ENCODE measurements at places on chromosomes 1 and 21.

DNA sequence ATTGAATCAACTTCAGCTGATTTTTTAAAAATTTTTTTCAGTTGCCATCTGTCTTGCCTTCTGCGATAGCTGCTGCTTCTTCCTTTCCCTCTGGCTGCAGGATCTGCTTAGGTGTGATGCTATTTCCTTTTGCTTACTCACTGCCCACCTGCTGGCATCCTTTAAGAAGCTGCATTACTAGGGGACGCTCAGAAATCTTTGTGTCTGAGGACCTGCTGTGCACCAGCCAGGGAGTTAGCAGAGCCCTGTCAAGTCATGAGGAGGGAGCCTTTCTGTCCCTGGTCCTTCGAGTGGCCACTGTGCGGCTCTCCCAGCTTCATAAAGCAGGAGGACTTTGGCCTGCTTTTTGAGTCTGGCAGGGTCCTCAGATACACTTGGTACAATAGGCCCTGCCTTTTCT is 327.8 kb downstream of the USH2A start:
- no peak for DNase-seq

DNA sequence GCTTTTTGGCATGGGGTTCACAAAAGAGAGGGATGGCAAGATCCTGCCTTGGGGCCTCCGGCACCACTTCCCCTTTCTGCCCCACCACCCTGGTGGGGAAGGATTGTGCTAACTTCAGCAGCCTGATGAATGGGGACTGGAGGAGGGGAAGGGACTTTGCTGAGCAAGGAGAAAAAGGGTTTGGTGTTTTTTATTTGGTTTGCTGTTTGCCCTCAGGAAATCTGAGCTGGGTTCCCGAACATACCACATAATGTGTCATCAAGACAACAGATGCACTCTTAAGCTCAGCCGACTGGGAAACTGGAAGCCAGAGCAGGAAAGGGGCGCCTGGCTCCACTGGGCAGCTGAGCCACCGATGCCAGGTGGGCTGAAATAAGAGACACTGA is 19.8 kb downstream of the OLFML2B start:
- no peak for DNase-seq

GRCh38 chr1:89908672-89909436 is 86.1 kb upstream of the ZNF326 start:
- DNase-seq: no peak

GRCh38 chr1:66351478-66351877 is 182.5 kb upstream of the SGIP1 start:
- DNase-seq: no peak

DNA sequence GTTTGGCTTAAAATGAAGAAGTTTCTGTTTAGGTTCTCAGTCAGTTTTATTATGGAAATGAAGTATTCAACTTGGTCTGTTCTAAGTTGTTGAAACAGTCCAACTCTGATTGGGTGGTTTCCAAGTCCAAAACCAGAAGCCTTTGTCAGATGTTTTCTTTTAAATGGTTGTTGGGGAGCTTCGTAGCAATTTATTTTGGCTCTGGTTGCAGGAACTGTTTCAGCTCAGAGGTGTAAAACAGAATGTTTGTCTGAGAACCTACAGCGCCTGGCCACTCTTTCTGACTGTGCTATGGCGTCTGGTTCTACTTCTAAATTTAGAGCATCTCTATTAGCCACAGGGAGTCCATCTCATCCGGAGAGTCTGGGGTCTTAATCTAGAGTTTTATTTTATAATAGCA is 582.6 kb upstream of the TMPRSS15 start:
- no peak for DNase-seq

- DNase-seq: no peak
These were observed 7.6 kb downstream of the GPA33 start for GRCh38 chr1:167082511-167083027.

- no peak for DNase-seq
These were observed 5.6 kb downstream of the HYI start for GRCh38 chr1:43447891-43448708.

DNA sequence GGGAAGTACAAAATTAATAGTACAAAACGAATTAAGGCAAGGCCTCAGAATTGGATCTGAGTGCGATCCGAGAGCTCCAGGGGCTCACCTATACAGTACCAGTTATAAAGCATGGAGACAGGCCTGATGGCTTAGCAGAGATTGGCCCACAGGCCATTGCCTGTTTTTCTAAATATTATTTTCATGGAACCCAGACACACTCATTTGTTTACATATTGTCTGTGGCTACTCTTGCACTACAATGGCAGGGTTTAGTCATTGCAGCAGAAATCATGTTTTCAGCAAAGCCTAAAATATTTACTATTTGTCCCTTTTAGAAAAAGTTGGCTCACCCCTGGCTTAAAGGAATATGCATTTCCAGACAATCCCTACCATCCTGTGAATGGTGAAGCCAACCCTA is 578.9 kb downstream of the PLPP3 start:
- no peak for DNase-seq

- no peak for DNase-seq
These were observed 24.9 kb downstream of the ZBTB40 start for GRCh38 chr1:22476566-22476965.

DNA sequence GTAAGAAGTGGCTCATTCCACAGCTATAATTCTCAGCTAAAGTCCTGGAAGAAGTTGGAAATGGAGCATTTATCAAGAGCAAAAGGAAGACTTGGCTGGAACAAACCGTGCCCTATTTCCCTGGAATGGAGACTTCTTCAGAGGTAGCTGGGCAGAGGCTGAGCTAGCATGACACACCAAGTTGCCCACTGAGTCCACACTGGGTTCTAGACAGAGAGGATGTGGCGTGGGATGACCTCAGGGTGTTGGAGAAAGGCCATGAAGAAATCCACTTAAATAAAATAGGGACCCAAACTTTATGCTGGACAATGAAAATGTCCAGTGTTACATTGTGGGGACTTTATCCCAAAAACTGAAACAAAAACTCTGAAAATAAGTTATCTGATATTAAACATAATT is 116.2 kb downstream of the KCNJ6 start:
- DNase-seq: no peak

- DNase-seq: no peak
These were observed 36.5 kb downstream of the NCF2 start for GRCh38 chr1:183553764-183554163.

DNA sequence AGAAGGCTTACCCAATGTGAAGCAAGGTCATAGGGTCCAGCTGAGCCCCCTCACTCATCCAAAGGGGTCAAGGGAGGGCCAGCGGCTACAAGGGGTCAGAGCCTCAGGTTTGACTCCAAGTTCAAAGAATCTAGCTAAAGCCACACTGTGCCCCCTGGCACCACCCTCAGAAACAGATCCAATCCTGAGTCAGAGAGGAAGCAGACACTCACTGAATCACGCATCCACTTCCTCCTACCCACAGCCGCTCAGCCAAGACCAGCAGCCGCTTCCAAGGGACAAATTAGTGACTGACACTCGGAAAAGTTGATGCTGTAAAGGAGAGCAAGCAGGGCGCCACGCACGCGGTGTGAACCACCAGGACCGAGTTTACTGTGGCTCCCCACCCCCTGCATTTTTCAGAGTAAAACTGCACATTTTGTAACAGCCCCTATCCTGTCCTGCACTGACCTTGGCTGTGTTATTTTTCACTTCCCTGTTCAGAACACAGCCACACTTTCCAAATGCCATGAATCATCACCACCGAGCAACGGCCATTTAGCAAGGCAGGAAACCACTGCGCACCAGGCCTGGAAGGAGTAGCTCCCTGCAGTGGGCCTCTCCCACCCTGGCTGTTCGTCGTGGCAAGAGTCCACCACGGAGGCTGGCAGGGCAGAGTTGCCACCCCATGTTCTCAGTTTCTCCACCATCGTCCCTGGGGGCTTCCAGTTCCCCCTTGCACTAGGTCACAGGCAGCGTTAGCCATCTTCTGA is 147.8 kb downstream of the TOMM20 start:
- DNase-seq: peak; percentile 43

DNA sequence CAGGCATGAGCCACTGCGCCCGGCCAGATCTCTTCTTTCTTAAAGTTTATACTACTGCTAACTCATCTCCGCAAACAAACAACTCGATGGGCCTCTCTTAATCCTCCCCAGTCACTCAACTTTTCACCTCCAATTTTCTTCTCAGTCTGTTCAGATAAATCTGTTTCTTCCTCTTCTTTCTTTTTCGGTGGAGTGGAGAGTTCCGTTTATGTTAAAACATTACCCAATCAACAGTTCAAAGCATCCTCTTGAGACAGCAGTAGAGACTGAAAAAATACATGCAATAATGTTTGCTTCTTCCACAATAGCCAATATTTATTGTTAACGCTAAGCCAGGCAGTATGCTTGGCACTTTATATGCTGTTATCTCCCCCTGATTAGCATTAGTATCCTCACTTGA is 1.4 kb upstream of the ANKRD13C start:
- no peak for DNase-seq

DNA sequence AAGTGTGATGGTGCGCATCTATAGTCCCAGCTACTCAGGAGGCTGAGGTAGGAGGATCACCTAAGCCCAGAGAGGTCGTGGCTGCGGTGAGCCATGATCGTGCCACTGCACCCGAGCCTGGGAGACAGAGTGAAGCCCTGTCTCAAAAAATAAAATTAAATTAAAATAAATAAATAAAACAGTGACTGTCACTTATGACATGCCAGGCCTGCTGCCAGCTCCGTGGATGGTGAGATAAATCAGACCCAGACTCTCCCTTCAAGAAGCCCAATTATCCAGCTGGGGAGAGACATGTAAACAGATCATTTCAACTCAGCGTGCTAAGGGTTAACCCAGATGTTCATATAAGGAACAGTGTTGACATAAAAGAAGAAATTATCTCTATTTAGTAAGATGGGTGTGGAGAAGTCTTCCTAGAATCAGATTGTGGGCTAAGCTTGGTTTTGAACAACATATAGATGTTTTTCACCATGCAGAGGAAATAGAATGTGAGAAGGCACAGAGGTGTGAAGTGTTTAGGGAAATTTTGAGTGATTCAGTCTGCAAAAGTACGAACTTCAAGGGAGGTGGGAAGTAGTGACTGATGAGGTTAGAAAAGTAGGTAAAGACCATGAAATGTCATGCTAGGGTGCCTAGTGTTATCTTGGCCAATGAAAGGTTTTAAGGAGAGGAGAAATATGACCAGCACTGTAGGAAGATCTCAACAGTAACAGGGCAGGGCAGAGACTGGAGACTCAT is 18.3 kb downstream of the YARS1 start:
- DNase-seq: no peak

DNA sequence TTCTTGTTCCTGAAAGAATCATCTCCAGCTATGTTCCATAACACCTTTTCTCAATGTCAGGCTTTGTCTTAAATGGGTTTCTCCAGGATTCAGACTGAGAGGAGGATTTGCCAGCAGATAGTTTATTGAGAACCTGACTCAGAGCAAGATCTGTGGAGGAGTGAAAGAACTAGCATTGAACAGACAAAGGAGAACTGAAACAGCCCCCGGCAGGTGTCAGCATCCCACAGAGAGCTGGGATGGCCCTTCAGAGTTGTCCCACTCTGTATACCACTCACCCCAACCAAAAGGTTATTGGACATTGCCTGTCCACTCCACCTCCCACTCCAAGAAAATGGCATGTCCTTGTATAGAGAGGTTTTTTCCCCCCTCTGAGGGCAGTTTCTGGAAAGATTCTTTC is 270.7 kb downstream of the PAPPA2 start:
- no peak for DNase-seq

GRCh38 chr1:109111386-109112055 is 2.4 kb upstream of the ELAPOR1 start:
- no peak for DNase-seq

GRCh38 chr1:10693497-10694273 is 102.8 kb downstream of the CASZ1 start:
- DNase-seq: peak; percentile 17

GRCh38 chr1:29136391-29136915 is 12.8 kb upstream of the TMEM200B start:
- no peak for DNase-seq

DNA sequence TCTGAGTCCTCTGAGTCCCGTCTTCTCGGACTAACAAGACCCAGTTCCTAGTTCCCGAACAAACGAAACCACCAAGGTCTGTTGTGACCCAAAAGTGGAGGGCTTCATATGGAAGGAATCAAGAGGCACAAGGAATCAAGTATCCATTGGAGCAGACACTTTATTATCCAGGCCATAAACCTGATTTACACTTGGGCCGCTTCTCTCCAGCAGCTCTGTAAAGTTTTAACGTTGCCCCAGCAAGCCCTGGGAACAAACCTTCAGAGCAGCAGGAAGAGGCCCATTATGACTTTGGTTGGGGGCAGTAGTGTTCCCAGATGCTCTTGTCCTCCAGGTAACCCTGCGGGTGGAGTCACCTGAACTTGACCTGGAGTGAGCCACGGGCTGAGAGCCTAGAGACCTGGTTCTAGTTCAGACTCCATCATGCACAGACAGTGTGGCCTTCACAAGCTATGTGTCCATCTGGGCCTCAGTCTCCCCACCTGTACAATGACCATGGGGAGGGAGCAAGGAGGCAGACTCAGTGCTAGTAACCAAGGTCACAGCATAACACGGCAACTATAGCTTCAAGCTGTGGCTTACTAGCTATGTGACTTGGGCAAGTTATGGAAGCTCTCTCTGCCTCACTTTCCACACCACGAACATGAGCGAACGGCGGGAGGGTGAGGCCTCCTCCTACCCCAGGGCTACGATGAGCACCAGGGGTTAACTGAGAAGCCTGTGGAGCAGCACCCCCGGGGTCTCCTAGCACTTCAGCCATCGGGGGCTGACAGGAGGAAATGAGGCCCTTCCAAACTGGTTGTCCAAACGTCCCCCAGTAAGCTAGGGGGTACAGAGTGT is 95.7 kb downstream of the GLIS1 start:
- no peak for DNase-seq

GRCh38 chr1:224521904-224522734 is 87.5 kb upstream of the WDR26 start:
- DNase-seq: no peak

DNA sequence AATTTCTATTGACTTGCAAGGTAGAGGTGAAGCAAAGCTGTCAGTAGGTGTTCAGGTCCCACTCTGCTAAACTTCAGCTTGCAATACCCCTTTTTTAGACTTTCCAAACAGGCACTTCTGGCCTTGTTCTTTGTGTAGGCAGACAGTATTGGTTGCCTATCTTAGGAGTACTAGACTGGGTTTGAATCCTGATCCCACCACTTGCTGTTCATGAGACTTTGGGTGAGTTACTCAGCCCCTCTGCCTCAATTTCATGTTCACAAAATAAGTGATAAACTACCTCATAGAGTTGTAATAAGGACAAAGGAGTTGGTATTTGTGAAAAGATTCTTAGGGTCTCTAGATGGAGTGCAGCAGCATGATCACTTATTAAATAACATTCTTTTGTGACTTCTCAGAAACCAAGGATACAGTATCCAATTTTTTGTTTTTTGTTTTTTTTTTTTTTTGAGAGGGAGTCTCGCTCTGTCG is 5.2 kb downstream of the RCC1 start:
- DNase-seq: no peak
